ENCODE measurements at places on chromosomes 11 and 22.

DNA sequence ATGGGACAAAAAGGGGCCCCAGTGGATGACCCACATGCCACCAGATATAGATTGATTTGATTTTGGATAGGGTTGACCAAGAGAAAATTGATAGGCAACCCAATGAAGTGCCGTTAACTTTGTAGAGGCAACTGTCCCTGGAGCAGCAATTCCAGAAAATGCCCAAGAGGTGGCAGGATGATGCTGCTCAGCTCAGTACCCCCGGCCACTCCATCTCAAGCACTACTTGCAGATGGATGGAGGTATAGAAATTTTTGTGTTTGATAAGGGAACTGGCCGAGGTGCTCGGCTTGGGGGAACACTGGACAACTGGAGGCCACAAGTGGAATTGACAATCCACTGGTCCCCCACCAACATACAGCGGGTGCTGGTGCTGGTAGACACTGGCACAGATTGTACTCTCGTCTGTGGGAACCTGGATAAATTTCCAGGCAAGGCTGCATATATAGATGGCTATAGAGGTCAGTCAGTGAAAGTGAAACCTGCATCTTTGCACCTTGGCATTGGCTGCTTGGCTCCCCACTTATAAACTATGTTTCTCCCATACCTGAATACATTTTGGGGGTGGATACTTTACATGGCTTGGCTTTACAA, 86.3 kb downstream of the CCDC83 start:
- no peak for DNase-seq

DNA sequence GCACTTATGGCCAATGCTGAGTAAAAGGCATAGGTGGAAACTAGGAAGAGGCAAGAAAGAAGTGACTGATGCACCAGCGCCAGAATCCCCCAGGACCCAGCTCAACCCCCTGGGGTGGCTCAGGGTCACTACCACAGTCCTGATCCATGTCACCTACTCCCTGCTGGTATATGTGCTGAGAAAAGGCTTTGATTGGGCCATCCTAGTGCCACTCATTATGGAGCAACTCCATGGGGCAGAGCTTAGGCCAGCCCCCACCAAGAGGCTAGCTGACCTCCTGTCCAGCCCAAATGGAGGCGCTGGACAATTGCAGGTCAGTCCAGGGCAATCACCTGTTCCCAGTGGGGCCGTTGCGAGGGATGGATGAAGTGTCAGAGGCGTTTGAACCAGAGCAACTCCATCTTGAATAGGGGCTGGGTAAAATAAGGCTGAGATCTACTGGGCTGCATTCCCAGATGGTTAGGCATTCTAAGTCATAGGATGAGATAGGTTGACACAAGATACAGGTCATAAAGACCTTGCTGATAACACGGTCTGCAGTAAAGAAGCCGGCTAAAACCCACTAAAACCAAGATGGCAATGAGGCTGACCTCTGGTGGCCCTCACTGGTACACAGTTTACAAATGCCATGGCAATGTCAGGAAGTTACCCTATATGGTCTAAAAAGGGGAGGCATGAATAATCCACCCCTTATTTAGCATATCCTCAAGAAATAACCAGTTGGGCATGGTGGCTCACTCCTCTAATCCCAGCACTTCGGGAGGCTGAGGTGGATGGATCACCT, 20.6 kb upstream of the DAGLA start:
- DNase-seq = no peak

DNA sequence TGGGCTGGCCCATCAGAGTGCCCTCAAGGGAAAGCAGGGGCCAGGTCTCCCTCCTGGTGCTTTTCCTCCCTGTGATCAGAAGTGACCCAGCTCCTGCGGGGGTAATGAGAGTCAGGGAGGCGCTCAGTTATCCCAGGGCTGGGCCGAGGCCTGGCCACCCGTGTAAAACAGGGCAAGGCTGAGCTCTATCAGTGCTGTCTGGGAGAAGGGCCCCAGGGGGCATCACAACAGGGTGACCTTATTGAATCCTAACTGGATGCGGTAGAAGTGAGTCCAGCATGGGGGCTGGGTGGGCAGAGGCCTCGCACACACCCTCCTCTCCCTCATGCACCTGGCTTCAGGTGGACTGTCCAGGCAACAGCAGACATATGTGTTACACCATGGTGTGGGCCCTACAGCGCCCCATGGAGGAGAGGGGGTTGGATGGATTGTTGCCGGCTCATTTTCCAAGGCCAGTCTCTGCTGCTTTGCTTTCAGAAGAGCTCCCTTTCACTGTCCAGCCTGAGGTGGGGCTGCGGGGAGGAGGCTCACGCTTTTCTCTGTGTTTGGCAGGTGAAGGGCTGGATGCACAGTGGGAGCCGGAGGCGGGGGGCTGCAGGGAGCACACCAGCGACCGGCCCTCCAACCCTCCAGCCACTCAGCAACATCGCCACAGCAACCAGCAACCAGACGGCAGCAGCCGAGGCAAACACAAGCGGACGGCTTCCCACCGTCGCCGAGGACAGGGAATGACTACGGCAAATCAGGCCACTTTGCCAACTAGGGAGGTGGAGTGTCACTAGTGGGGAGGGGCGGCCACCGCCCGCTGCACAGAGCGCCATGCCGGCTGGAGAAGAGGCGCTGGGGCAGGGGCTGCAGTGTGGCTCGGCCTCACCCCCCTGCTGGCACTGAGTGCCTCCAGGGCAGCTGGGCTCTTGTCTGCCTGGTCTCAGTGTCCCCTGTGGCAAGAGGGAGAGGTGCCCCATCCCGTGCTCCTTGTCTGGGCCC, 24.7 kb downstream of the GNAZ start:
- DNase-seq = no peak

- DNase-seq = no peak
These were observed 646.0 kb downstream of the OPCML start for GRCh38 chr11:132886335-132886734.

DNA sequence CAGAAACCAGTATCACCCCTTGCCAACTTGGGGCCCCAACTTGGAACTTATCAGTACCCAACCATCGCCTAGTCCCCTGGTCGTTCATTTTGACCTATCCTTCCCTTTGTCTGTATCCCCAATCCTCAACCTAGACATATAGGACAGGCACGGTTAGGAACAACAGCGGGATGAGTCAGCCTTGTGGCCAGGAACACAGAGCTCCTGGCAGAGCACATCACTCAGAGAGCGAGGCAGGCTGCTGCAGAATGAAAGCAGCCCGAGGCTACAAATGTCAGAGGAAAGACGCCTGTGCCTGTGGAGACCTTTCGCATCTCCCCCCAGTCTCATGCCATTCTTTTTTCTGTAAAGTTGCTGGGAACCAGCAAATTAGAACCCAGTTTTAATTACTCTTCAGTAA, 14.6 kb downstream of the DKK3 start:
- no peak for DNase-seq

DNA sequence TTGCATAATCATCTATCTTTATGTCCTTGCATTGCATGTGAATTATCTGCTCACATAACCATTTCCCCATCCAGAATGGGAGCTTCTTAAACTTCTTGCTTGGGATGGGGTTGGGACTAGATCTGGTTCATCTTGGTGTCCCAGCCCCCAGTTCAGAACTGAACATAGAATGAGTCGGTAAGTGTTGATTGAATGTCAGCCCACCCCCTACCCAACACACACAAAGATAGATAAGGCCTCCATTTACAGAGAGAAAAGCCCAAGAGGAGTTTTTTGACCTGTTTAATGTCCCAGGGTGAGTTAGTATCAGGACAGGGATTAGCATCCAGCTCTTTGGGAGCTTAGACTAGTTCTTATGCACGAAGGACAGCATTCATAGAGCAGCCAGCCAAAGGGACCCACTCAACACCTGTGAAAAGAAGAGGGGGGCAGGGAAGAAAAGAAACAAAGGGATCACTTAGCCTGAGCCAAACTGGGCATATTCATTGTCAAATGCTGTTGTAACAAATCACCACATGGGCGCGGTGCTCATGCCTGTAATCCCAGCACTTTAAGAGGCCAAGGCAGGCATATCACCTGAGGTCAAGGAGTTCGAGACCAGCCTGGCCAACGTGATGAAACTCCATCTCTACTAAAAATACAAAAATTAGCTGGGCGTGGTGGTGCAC, 57.4 kb downstream of the CHRDL2 start:
- no peak for DNase-seq

DNA sequence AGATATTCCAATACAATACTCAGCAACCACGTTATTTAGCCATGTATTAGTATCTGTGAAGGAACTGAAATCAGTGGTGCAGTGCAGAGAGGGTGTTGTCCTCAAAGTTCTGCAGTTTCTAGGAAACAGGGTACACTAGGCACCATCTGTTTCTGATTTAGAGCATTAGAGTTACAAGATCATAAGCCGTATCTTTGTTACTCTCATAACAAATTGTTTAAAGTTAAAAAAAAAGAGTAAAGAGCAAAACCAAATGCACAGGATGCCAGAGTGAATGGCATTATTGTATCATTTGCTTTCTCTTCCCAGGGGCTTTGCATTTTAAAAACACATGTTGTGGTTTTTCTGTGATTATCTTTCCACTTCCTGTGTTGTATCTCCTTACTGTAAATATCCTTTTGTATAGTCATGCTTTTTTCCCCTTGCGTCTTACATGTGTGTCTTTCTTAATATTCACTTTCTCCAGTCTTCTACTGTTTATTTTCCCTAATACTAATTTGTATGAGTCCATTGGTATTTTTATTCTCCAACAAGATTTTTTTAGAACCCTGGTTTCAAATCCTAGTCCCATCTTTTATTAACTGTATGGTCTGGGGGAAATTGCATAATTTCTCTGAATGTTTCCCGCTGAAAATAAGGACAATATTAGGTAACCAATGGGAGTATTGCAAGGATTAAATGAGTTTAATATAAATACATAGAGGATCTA, 15.2 kb upstream of the NUP160 start:
- DNase-seq = no peak

- DNase-seq = no peak
These were observed 1.9 kb downstream of the TAGLN start for GRCh38 chr11:117200813-117201657.

- DNase-seq = no peak
These were observed 154.6 kb upstream of the TRPC6 start for GRCh38 chr11:101738452-101738851.

DNA sequence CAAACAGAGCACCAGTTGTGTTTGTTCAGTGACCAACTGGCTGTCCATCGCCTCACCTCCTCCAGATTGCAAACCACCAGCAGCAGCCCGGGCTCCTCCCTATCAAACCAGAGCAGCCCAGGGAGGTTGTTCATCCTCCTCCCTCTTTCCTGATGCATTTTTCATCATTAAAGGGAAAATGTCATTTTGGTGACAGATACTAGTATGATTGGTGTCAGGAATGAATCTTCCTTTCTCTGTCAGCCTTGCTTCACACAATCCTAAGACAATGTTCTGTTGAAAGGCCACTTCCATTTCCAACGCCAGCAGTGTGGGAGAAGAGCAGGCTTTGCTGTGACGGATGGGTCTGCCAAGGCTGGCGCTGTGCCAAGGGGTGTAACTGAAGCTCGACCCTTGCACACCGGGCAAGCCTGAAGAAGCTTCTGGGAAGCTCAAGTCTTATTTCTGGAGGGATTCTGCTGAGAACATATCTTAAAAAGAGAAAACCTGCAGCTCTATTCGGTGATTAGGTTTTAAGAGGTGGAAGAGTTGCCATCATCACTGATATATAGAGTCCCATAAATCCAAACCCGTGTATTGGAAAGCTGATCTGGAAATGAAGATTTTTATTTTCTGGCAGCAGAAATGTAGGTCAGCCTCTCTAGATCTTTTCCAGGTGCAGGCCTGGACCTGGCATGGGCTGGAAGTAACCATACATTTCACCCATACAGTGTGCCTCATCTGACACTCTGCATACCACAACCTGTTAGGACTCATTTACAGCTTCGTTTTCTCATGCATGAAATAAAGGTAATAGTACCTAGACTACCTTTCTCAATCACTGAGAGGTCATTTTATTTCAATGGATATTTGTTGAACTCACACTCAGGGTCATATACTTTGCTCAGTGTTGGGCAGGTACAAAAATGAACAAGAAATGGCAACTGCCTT, 524.5 kb downstream of the NTM start:
- DNase-seq = no peak

DNA sequence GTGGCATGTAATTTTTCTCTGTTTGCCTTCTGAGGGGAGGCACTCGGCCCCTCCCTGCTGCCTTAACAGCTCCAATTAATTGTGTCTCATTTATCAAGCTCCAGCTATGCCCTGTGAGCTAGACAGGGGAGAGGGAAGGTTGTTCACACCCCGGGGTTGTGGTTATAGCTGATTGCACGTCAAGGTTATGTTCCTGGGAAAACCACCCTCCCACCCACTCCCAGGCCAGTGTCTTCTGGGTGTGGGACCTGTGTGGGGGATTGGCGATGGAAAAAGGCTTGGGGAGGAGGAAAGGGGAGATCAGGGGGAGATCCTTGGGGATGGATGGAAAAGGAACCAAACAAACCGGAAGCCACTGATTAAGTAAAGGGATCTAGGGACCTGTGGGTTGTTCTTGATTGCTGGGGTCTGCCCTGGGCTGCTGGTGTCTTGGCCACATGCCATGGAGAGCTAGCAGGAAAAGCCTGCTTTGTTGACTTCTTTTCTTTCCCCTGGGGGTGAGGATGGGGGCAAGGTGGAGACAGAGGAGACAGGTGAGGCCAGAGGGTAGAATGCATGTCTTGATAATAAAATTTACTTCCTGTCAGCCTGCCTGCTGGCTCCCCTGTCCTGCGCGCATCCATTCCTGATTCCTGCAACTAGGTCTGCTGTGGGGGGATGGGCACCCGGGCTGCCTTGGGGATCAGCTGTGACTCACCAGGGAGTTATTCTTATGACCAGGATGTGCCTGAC, 13.5 kb upstream of the SORL1-AS1 start:
- DNase-seq = no peak

GRCh38 chr22:26393929-26394328, 35.1 kb upstream of the ASPHD2 start:
- no peak for DNase-seq

- no peak for DNase-seq
These were observed 1.1 kb downstream of the ZBTB44 start for GRCh38 chr11:130313383-130314183.

- no peak for DNase-seq
These were observed 161.4 kb downstream of the BRD1 start for GRCh38 chr22:49666146-49666809.

GRCh38 chr11:33375688-33376311, 118.6 kb downstream of the HIPK3 start:
- DNase-seq = no peak

GRCh38 chr11:128522943-128523518, 64.3 kb downstream of the ETS1 start:
- no peak for DNase-seq
